DMS 273 treated with DMSO at 0.1 percent for 48 hours (cell line): ENCODE measurements at places on chromosomes 1 and 21.

GRCh38 chr1:212621043-212621948 is 12.7 kb downstream of the ATF3 start:
- no peak for DNase-seq

GRCh38 chr1:6294080-6294889 is 33.4 kb upstream of the GPR153 start:
- DNase-seq = no peak

DNA sequence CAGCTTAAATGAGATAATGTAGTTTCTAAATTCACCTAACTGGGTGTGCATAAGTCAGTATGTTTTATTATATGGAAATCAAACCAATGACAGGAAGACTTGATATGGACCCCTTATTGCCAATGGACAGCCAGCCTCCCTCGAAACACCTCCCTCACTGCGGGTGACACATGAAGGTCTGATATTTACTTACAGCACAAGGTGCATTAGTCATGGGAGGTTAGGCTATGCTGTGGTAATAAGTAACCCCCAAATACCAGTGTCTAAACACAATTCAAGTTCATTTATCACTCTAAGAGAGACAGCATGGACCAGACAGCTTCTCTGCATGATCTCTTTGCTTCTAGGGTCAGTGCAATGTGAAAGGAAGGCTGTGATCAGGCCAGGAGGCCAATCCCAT is 126.0 kb upstream of the KCNJ6 start:
- no peak for DNase-seq

DNA sequence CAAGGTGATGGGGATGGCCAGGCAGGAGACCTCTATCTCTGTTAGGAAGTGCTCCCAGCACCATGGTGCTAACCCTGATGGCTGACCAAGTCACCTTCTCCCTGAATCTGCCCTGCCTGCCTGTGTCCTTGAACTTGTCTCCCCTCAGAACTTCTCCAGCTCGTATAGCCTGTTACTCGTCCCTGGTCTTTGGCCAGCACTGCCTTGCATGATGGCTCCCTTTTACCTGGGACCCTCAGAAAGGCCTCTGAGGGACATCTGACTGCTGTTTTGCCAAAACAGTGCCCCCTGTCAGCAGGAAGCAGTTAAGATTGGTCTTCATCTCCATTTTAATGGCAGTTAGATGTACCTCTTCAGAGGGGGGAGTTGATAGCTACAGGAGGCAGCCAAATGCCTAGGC is 148.3 kb downstream of the RHOU start:
- no peak for DNase-seq

- no peak for DNase-seq
Observed at GRCh38 chr1:173020138-173020750, 30.5 kb downstream of the TNFSF18 start.

- no peak for DNase-seq
Observed at GRCh38 chr1:169970114-169970513, 76.4 kb upstream of the SCYL3 start.

DNA sequence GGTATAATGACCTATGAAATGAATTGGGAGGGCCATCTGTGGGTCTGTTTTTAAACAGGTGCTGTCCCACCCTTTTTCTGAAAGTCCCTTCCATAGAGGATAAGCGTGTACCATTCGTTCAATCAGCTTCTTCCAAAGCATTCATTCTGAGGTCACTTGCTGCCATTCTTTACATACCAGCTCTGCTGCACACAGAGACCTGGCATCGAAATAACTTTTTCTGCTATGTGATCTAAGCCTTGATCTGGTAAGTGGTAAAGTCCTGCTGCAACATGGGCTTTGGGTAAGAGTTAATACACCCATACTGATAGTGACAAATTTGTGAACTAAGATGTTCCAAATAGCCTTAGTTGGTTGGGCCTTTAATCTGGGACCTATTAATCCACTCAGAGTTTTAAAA is 38.9 kb downstream of the DR1 start:
- no peak for DNase-seq

- no peak for DNase-seq
Observed at GRCh38 chr1:35646043-35646442, 4.7 kb upstream of the PSMB2 start.

DNA sequence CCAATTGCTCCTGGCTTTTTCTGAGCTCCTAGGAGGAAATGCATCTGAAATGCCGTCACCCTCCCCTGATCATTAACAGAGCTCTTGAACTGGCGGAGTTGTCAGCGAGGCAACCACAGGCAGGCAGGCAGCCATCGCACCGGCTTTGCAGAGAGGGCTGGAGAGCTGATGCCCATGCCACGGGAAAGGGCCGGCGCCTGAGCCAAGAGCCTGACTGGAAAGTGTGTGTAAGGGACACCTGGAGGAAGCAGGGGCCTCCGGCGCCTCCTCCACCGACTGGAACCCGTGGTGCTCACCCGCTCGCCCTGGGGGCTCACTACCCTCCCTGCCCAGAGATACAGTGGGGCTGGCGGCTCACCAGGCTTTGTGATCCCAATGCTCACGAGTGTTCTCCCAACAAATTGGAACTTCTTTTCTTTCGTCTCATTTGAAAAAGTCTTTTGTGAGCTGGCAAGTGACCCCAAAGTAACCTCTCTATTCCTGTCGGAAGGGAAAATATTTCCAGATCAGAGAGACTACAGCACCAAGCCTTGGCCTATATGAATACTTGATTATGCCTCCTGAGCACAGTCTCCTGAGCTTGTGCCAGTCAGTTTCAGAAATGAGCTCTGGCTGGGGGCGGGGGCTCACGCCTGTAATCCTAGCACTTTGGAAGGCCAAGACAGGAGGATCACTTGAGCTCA is 97.7 kb upstream of the SLC25A33 start:
- DNase-seq = no peak

- DNase-seq = no peak
Observed at GRCh38 chr1:155184835-155185782, 11.5 kb downstream of the TRIM46 start.

- peak; percentile 63 for DNase-seq
Observed at GRCh38 chr1:201792534-201793305, 36.2 kb upstream of the IPO9 start.

DNA sequence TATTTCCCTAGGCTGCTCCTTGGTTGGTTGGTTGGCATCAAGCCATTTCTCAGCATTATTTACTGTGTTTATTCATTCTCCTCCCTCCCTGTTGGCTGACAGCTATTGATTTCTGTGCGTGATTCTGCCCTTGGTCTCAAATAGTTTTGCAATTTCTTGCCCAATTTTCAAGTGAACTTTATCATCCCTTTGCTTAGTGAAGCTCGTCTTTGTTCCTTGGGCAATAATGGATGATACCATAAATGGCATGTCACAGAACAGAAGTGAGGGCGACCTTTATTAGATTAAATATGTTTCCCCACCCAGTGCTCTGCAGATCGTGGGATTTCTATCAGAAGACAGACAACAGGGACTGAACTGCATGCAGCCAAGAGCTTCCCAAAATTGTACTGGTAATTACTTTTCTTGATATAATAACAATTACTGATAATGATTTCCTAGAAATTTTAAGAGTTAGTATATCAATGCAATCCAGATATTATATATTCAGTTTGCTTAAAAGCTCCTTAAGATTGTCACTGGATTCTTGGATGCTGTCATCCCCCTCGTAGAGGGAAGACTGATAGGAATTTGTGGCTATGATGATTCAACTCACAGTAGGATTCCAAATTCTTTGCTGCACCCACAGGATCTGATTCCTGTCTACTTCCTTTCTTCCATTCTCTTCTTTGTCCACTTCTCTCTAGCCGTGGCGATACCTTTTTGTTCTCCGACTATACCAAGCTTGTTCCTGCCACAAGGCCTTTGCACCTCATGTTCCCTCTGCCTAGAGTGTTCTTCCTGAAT is 122.1 kb upstream of the KAZN start:
- no peak for DNase-seq

GRCh38 chr1:154752273-154753030 is 117.6 kb downstream of the KCNN3 start:
- no peak for DNase-seq

DNA sequence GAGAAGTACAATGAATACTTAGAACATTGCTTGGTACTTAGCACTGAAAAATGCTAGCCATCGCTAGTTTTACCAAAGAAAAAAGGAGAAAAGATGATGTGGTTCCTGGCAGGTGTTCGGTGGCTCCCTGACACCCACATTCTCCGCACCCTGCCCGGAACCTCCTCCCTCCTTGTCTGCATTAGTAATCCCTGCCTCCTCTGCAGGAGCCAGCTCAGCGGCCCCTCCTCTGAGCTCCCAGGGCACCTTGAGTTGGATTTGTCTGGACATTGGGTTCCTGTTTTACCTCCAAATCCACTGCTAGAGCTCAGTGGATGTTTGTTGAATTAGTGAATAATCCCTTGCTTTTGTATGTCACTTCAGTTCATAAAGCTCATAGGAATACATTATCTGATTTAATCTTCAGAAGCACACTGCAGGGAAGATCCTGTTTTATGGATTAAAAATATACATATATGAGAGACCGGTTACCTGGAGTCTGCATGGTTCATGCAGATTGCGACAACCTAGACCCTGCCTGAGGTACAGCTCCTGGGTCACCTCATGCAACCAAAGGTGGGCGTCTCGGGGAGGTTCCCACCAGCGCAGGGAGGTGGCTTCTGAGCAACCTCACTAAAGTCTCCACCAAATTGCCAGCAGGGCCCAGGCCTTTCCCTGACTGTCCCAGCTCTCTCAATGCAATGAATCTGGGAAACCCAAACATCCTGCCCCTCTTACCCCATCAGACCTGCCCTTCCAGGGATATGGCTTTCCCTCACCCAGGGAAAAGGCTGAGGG is 24.2 kb downstream of the PCAT6 start:
- DNase-seq = no peak

- DNase-seq = no peak
Observed at GRCh38 chr1:31734582-31735107, 29.5 kb downstream of the ADGRB2 start.

DNA sequence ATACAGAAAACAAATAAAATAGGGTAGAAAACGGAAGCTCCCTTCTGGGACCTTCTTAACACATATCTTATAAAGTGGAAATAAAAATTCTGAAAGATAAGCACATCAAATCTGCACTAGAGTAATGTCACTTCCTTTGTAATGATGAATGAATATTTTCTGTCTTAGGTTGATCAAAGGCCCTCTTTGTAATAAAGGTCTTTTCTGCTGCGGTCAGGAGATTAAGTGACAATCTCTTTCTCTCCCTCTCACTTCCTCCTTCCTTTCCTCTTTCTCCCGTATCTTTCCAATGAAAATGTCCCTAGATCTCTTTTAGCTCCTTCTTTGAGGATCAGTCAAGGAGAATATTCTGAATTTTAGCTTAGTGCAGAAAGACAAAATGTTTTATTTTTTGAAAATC is 33.8 kb downstream of the TMCO1 start:
- DNase-seq = no peak

DNA sequence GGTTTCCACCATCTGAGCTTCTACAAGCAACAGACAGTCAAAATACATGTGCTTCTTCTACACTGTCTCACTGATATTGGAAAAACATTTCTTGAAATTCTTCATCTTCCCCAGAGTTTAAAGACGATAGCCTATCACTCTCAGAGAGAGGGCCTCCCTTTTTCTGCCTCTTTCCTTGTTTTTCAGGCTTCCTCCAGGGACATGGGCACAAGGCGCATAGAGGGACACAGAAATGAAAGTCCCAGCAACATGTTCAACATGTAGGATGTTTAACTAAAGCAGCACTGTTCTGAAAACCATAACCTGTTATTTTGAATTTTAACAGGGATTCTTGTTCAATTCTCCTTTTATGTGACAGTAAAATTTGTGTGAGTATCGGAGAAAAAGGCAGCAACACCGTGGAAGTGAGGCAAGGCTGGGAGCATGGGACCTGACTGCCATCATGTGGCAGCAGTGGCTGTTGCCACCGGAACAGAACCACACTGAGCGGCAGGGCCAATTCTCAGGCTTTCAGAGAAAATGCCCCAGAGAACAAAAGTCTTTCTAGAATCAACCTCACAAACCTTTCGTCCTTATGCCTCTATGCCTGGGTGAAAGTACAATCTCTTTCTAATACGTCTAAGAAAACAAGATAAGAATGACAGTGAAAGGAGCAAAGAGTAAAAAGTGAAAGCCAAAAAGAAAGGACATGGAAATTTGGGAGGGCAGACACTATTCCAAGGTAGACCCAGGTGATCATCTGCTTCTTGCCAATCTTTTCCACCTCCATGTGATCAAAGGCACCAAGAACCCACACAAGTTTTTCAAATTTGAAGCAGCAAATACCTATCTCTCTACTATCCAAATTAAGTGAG is 54.5 kb downstream of the PCNX2 start:
- DNase-seq = no peak

GRCh38 chr1:5312862-5313261 is 658.5 kb downstream of the AJAP1 start:
- no peak for DNase-seq

- DNase-seq = no peak
Observed at GRCh38 chr1:15483971-15484370, 8.1 kb downstream of the CELA2B start.
